ENCODE measurements at places on chromosomes 16 and 17. TPM values are rescaled to one million over a fixed set of nuclear protein-coding genes. Genes with fewer than 3 reads are reported as not detected.

POLR2A gene
- total RNA-seq, result 154 TPM

- no peak for DNase-seq
Measured at GRCh38 chr16:4859900-4860255, 12.6 kb downstream of the UBN1 start.

DNA sequence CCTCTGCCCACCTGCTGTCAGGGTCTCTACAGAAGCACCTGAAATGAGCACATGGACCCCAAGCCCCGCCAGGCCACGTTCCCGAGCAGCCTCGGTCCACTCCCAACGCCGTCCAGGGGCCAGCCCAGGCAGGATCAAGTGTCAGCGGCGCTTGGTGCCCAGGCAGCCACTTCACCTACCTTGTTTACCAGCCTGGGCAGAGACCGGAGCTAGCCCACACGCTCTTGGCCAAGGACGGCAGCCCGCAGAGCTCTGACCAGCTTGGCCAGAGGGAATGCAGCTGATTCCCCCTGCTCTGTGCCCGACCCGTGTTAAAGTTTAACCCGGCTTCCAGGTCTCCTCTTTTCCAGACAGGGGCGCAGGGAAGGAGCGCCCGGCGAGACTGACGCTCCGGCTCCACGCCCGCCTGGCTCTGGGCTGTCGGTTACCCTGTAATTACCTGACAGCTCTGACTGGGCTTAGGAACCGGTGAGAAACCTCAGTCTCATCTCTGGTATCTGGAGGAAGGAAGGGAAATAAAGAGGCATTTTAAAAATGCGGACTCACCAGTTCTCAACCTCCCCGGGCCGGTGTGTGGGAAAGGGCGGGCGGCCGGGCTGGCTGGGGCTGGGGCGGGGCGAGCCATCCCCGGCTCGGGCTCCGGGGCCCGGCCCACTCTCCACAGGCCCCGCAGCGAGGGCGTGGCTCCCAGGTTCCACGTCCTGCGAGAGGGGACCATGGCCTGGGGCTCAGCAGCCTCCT, 4.6 kb downstream of the KIFC3 start:
- peak; percentile 68 for DNase-seq

SCNN1B gene
- 0.35 TPM for total RNA-seq

- DNase-seq, result no peak
Measured at GRCh38 chr16:10618710-10619209, 38.4 kb upstream of the EMP2 start.

- no peak for DNase-seq
Measured at GRCh38 chr16:83715217-83715920, 92.4 kb upstream of the HSBP1 start.

- DNase-seq, result no peak
Measured at GRCh38 chr16:55678161-55678821, 22.5 kb downstream of the SLC6A2 start.

GRCh38 chr17:79696610-79696982, 34.1 kb upstream of the ENPP7 start:
- DNase-seq, result no peak

All from H9 (cell line).